ENCODE measurements at places on chromosomes 11 and 22.

GRCh38 chr22:49354516-49355210 lies 473.0 kb downstream of the BRD1 start:
- no peak for DNase-seq

DNA sequence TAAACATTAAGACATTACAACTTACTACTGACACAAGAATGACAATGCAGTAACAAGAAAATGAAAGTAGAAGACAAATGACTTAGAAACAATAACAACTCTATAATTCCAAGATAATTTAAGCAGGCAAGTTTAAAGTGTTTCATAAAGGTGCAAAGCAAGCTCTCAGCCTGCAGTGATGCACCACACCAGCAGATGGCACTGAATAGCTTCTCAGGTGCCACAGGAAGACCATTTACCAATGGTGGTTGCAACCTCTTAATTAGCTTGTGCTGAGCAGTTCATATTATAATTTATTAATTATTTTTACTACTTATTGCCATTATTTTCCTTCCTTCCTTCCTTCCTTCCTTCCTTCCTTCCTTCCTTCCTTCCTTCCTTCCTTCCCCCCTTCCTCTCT lies 60.6 kb downstream of the NXPE2 start:
- DNase-seq: no peak

- DNase-seq: peak; percentile 48
These were observed 79.9 kb downstream of the GRAMD1B start for GRCh38 chr11:123509737-123510578.

DNA sequence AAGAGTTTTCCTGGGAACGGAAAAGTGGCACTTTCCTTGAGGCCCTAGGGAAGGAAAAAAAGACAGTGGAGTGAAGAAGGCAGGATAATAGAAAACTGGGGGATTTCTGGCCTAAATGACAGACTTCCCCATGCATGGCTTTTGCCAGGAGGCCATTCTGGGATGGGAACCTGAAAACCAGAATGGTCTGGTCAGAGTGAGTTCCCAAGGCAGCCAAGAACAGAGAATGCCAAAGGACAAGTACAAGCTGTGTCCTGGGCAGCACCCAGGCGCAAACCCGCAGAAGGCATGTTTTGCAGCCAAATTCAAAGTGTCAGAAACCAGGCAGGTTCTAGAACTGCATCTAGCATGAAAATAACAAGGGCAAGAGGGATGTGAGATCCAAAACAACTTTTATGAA lies 162.4 kb downstream of the SPON1 start:
- no peak for DNase-seq

GRCh38 chr11:72639502-72640375 lies 34.5 kb downstream of the PDE2A start:
- DNase-seq: no peak

DNA sequence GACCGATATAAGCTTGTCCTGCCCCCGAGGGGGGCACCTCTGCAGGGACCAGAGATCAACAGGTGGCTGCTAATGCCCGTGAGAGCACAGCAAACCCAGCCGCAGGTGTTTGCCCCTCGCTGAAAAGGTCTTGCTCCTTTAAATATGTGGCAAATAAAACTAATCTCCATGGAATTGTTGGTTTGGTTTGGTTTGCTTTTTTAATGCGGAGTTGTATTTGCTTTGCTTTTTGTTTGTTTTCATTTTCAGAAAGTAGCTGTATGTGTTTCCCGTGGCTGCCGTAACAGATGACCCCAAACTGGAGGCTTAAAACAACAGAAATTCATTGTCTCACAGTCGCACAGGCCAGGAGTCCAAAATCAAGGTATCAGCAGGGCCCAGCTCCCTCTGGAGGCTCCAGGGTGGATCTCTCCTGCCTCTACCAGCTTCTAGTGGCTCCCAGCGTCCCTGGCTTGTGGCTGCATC lies 93.0 kb downstream of the CELSR1 start:
- DNase-seq: no peak

- no peak for DNase-seq
These were observed 419.8 kb upstream of the CCDC179 start for GRCh38 chr11:23280088-23280487.

GRCh38 chr11:60830478-60831142 lies 11.3 kb upstream of the CCDC86 start:
- DNase-seq: no peak

DNA sequence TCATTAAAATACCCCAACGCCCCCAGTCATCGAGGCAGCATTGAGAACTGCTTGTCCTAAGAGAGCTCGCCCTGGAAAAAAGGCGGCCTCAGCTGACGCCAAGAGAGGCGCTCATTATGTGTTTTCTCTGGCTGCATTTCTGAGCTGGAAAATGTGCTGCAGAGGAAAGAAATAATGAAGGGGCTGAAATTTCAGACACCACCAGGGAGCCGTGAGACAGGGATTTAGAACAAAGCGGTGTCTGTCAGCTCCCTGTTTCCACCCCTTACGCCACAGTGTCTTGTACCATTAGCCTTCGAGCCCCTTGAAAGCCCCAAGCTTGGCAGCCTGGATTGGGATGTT lies 14.4 kb downstream of the USH1C start:
- no peak for DNase-seq

DNA sequence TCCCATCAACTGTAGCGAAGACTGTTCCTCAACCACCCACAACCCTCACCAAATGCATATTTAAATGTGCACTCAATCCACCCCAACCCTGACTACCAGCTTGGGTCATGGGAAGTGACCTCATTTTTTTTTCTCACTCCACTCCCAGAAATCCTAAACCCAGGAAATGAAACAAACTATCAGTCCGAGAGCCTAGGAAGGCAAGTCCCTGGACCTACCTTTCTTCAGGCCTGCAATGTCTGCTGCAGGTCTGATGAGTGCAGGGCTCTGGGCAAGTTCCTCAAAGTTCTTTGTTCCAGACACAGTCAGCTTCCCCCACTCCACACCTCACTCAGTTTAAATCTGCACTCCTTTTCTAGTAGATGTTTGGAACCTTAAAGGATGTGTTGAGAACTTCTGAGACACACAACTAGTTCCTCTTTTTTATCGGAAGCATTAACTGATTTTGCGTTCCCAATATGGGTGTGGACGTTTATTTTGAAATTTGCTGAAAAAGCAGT lies at the start of gene MS4A4E:
Gene MS4A4E, minus strand, starts transcription at position 398 of the 500 bp plus-strand sequence. CDS start 13,082 bp downstream, outside the sequence.
- no peak for DNase-seq

GRCh38 chr11:59403546-59403945 lies 22.7 kb downstream of the OR5A2 start:
- DNase-seq: no peak

DNA sequence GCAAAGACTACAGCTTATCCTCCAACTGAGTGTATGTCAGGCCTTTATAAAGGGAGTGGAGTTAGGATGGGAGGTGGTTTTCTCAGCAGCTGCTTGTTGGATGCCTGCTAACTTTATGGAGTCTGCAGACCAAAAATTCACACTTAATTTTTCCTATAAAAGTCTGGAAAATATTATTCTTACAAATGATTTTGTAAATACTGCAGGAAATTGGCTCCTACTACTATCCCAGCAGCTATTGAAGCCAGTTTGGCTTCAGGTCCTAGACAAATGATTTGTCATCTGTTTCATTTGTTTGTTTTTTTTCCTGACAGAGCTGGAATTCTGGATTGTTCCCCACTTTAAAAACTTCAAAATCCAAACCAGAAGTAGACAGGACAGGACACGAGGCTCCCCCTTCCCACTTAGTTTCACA lies 292.5 kb downstream of the TMEM135 start:
- DNase-seq: peak; percentile 80

DNA sequence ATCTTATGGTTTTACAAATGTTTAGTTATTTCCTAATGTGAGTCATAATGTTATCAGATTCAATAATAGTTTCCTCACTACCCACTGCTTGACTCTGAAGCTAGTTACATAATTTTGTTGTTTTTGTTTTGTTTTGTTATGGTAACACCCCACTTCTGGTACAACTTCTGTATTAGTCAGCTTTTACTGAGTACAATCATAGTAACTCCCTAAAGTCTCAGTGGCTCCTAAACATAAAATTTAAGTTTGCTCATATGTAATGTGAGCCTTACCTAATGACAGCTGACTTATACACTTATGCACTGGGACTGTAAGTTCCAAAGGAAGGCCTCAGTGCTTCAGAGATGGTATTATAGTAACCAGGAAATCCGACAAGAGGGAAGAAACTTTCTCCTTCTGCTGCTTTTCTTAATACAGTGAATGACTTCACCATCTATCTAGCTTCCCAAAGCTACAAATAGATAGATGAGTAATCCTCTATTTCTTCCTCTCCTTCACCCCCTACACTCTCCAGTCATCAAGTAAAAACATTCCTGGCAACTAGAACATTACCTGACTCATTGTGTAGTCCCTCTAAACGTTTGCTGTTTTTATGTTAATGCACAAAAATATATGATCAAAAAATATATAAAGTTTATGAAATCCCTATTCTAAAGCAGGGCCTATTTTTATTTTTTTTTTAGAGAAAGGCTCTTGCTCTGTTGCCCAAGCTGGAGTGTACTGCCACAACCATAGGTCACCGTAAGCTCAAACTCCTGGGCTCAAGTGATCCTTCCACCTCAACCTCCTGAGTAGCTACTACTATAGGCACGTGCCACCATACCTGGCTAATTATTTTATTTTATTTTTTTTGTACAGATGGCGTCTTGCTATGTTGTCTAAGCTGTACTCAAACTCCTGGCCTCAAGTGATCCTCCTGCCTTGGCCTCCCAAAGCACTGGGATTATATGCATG lies 563.0 kb downstream of the SOX6 start:
- DNase-seq: peak; percentile 76

DNA sequence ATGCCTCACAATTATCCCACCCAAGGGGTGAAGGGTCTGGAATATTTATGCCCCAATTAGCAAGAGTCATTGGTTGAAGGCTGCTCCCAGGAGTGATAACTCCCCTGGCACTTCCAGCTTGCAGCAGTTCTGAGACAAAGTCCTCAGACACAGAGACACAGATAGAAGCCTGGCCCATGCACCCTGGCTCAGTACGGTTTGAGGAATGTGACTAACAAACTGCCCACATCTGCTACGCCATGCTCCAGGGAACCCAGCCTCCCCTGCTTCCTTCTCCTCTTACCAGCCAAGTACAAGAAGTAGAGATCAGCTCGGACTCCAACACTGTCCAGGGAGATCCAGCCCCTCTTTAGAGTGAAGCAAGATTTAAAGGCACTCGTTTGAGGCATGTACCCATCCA lies 48.5 kb upstream of the BMAL1 start:
- DNase-seq: no peak

GRCh38 chr11:62477927-62478326 lies 59.1 kb downstream of the SCGB1A1 start:
- no peak for DNase-seq

DNA sequence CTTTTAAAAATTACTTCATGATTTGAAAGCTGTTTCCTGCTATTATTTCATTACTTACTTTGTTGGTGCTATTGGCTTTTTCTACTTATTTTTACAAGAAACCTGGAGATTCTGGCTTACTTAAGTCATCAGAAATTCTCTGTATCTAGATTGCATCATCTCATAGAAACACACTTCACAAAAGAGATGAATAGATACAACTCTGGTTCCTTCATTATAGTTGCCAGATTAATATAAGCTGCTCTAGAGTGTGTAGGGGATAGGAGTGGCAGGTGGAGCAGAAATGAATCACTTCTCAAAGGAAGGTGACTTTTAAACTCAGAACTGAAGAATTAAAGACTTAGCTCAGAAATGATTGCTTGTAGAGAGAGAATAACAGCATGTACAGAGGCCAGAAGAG lies 20.0 kb downstream of the CYP2R1 start:
- DNase-seq: no peak

GRCh38 chr11:16047073-16047472 lies 309.3 kb downstream of the SOX6 start:
- DNase-seq: no peak
